ENCODE measurements at places on chromosomes 7 and 10.

GRCh38 chr10:73873142-73873837 is 1.1 kb downstream of the CAMK2G start:
- no peak for DNase-seq

DNA sequence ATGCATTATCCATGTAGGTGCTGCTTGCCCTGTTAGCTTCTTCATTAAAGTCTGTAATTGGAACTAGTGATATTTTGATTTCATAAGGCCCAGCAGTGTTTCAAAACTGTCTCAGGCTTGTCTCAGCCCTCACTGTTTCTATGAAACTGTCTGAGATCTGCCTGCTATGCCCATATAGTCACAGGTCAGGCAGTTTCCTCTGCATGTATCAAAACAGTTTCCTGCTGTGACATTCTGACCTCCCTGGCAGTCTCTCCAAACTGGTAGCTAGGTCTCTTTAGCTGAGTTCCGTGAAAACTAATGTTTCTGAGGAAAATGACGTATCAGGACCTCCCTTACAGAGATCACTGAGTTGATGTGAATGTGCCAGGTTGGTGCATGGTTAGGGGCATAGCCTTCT is 18.9 kb upstream of the SEMA3D start:
- no peak for DNase-seq

DNA sequence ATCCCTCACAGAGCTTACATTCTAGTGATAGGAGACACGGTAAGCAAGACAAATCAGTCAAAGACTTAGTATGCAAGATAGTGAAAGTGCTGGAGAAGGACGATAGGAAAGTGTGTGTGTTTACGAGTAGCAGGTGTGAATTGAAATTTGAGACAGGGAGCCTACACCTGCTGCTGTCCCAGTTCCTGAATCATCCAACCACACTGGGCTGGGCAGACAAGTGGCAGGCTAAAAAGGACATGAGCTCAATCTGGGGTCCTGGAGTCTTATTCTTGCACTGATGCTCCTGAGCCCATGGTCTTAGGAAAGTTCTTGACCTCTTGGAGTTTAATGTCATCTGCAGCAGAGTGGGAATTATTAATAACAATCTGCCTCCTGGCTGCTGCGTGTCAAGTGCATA is 16.2 kb downstream of the RBP3 start:
- DNase-seq = no peak

GRCh38 chr7:92135052-92135889 is 994 bp upstream of the CYP51A1 start:
- no peak for DNase-seq

Measured in central memory CD4-positive, alpha-beta T cell (primary cell).